Breast epithelium (tissue), 4 donors: ENCODE measurements at places on chromosomes 12 and 14.
A peak's percentile ranks its signal among the peaks of the same experiment; 100 is the strongest.

DNA sequence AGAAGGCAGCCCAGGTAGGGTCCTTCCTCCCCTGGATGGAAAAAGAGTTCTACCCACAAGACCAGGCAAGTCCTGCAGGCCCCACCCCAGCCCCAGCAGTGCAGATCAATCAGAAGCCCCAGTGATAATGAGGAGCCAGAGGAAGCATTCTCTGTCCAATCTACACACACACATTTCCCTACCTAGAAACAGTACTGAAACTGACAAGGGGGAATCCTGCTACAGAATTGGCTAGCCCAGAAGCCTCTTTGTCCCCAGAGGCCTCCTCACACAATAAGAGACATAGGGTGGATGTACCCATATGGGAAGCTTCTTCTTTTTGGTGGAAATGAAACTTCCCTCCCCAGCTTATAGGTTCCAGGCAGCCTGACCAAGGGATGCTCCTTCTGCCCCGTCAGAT, 9.9 kb downstream of the FSCB start:
- no peak for DNase-seq

DNA sequence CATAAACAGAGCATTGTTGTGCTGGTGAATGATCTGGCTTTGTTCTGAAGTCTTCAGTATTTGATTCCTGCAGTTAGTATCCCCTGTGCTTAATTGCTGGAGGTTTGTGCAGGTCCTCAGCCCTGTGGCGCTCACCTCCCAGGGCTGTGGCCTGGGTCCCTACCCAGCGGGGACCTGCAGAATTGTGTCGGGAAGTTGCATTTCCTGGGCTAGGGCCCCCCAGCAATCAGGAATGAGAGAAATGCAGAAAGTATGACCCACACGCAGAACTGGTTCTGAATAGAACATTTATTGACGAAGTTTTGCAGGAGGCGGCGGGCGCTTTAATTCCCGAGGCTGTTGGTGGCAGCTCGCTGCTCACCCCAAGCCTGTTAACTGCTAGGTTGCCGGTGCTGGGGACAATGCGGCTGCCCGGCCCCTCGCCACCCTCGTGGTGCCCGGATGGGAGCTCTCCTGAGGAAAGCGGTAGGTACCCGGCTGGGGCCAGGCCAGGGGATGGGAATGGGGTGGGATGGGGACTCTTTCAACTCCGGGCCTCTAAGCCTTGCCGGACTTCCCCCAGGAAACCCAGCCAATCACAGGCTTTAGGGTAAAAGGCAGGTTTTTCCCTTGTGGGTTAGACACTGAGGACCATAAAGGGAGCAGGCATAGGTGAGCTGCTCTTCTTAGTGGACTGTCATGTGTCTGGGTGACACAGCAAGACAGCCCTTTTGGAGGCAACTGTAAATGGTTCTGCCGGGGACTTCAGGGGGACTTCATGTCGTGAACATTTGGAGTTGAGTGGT, 11.6 kb downstream of the PLEKHG3 start:
- DNase-seq, result no peak

DNA sequence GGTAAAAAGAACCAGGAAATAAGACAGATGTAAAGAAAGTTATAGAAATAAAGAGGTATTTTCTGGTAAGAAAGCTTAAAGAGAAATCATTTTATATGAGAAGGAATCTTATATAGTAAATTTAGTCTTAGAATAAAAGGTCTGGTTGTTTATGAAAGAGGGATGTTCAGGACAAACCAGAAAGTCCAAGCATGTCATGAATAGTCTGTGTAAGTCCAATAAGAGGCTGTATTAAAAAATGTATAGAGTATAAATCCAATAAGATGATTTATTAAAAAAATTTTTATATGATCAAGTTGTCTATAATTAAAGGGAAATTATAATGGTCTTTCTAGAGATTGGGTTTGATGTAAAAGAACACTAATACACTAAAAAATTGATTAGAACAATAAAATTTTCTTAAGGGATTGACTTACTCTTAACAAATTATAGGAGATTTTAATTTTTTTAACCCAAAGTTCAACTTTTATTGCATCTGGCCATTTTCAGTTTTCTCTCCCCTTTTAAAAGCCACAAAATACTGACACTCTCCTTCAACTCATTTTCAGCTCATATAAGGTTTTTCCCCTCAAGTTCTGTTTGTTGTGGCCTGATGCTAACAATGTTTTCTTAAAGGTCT, 35.1 kb downstream of the ST8SIA1 start:
- DNase-seq, result no peak

DNA sequence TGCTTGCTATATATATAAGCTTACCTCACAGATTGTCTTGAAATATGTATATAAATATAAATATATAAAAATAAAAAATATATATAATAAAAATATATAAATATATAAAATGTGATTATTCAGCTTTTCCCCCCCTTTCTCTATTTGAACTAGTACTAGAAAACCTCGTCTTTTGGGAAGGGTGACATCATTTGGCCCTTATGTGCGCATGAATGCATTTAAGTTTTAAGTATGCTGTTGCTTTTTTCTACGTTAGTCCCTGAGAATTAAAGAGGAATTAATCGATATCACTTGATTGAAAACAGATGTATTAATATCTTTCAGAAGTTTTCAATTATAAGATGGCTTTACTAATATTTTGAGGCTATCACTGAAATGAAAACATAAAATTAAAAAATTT, 69.9 kb downstream of the RAD51B start:
- no peak for DNase-seq

DNA sequence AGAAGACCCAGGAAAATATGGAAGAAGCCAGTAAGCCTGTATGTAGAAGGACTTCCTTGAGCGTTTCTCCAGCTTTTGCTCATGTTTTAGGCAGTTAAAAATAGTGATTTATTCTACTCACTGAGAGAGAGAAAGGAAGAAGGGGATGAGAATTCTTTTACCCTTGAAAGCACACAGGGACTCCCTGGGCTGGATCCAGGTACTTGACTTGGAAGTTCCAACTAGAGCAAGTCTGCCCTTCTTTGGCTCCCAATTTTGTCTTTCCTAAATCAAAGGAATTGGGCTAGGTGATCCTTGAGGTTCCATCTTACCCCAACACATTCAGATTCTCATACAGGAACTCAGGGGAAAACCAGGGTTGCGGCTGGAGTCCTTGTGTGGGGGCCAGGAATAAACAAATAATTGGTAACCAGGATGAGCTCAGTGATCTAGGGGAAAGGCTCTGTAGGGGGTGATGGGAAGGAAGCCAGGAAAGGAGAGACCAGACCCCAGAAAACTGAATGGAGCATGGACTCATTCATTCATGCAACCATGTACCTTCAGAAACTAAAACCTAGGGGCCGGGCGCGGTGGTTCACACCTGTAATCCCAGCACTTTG, 11.5 kb upstream of the ITGA5 start:
- no peak for DNase-seq

GRCh38 chr12:40620564-40621019, 71.6 kb upstream of the CNTN1 start:
- no peak for DNase-seq

DNA sequence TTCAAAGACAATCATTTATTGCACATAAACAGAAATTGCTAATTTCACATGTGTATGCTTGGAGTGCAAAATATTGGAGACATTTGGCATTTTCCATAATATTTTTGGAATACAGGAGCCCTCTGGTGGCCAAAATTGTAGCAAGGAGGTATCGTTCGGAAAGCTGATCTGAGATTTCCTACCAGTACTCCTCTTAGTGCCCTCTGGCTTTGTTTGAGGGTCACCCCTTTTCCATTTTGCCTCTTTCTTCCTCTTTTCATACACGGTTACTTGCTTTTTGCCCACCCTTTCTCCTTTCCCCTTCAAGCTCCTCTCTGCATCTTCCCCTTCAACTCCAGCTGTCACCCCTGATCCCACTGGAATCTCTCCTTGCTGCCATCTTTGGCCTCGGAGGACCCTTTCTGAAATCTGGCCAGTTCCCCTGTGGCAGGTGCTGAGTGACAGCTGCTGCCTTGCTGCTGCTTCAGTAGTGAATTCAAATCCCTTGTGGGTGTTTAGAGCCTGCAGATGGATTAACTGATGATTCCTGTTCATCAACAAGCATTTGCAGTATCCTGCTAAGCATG, 164.6 kb upstream of the PARP11 start:
- no peak for DNase-seq

GRCh38 chr14:31057701-31058364, 31.7 kb upstream of the STRN3 start:
- DNase-seq, result no peak

GRCh38 chr14:74480046-74480445, 13.1 kb downstream of the NPC2 start:
- no peak for DNase-seq

- DNase-seq, result no peak
These were observed 282.8 kb downstream of the CEP128 start for GRCh38 chr14:80658733-80659132.

DNA sequence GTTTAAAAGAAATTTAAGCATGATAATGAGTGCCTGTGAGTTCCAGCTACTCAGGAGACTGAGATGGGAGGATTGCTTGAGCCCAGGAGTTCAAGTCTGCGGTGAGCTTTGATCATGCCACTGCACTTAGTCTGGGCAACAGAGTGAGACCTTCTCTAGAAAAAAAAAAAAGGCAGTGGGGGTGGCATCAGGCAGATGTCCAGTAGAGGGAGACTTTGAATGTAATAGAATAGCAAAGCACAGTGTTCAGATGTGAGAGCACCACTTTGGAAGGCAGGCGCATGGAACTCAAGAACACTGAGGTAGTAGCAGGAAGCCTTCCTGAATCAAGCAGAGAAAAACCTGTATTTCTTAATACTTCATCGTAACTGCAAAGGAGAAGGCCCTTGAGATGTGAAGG, 394.5 kb upstream of the GARIN6 start:
- DNase-seq, result no peak

DNA sequence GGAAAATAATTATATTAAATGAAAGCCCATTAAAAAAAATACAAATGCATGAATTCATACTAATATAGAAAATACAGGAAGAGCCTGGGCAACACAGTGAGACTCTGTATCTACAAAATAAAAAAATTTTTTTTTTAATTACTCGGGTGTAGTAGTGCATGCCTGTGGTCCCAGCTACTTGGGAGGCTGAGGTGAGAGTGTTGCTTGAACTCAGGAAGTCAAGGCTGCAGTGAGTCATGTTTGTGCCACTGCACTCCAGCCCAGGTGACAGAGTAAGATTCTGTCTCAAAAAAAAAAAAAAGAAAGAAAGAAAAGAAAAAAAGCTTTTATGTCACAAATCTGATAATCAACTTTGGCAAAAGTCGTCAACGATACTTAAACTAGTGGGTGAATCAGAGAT, 80.6 kb upstream of the PLEKHA5 start:
- no peak for DNase-seq

- no peak for DNase-seq
These were observed 25.6 kb upstream of the NFYB start for GRCh38 chr12:104163631-104164030.

- DNase-seq, result no peak
These were observed 4.2 kb upstream of the FOXG1 start for GRCh38 chr14:28762303-28762954.

DNA sequence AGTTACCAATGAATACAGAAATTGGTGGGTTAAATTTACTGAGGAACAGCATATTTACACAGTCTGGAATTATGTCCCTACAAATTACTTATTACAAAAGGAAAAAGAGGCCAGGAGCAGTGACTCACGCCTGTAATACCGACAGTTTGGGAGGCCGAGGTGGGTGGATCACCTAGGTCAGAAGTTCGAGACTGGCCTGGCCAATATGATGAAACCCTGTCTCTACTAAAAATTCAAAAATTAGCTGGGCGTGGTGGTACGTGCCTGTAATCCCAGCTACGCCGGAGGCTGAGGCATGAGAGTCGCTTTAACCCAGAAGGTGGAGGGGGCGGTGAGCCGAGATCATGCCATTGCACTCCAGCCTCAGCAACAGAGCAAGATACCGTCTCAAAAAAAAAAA, 52.6 kb downstream of the HECTD1 start:
- no peak for DNase-seq

GRCh38 chr14:44112774-44113460, 394.2 kb downstream of the FSCB start:
- DNase-seq, result no peak

DNA sequence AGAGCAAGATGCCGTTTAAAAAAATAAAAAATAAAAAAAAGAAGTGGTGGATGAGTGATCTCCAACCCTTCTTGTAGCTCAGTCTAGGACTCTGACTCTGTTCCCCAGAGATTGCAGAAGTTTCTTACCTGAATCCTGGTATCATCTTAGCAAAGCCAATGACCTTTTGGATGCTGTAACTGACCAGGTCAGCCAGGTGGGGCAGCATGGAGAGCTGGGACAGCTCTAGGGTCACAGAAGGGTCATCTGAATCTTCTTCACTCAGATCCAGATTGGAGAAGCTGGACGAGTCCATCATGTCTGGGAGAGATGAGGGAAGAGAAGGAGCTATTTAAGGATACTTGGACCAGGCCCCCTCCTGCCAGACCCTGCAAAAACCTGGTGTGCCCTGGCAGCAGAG, 35.8 kb upstream of the HDAC7 start:
- DNase-seq, result no peak

DNA sequence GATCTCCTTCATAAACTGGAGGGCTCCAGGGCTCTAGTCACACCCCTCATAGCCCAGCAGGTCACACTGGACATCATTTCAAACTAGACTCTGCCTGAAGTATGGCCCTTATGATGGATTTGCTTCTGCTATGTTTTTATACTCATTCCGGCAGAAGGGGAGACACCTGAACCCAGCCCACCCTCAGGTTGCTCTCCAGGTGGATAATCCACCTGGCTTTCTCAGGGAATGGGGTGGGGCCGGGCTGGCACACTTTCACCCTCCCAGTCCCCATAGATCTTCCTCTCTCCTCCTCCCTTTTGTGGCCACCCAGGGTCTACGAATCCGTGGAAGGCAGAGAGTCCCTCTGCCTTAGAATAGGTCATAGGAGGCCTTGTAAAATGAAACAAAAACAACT, 9.8 kb upstream of the KRT73 start:
- peak; percentile 5 for DNase-seq

GRCh38 chr12:48758186-48758585, 30.7 kb downstream of the ADCY6 start:
- DNase-seq, result no peak

- DNase-seq, result no peak
These were observed 24.3 kb downstream of the CMA1 start for GRCh38 chr14:24483604-24484252.

DNA sequence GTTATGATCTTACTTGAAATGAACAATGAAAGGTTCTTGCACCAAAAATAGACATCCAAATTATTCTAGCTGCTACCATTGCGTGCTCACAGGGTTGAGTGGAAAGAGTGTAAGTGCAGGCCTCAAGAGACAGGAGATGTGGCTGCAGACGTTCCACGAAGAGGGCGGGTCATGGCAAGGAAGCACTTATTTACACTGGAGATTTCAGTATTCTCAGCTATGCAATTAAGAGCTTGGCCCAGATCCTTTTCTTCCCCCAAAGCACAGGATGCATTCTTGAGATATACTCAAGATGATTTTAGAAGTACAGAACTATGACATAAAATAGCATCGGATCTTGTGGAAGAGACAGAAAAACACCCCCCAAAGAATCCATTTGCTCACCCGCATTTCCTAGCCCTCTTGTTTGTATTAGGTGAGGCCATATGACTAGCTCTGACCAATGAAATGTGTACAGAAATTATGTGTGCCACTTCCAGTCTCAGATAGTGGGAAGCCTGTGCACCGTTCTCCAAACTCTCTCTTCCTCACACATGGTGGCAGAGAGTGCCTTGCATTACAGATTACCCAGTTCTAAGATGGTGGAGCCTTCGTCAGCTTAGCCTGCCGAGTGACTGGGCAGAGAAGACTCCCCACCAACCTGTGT, 261.4 kb downstream of the TTC8 start:
- no peak for DNase-seq
